Stimulated activated naive CD4-positive, alpha-beta T cell (primary cell): ENCODE measurements at places on chromosomes 6 and 20.

- no peak for DNase-seq
Measured at GRCh38 chr6:139693735-139694134, 319.3 kb upstream of the CITED2 start.

- no peak for DNase-seq
Measured at GRCh38 chr20:25858495-25859425, 162.1 kb upstream of the ZNF337 start.

GRCh38 chr20:58374906-58375758 lies 13.9 kb upstream of the VAPB start:
- no peak for DNase-seq

DNA sequence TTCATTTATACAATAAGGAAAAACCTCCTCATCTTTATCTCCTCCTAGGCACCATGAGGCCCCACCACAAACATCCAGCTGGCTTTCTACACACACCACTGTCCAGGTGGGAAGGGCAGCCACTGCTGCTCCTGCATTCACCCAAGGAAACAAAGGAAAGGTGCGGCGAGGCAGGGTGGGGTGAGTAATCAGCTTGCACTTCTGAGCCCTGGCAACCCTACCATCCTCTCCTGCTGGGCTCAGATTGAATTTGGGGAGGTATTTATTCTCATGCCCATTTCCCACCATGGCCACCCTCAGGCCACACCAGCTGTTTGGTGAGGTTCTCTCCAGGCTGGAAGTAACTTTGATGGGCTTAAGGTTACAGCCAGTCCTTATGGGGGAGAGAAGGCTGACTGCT lies 31.2 kb upstream of the SPDEF start:
- DNase-seq, result no peak

- DNase-seq, result no peak
Measured at GRCh38 chr6:79057746-79058145, 20.3 kb downstream of the PHIP start.

DNA sequence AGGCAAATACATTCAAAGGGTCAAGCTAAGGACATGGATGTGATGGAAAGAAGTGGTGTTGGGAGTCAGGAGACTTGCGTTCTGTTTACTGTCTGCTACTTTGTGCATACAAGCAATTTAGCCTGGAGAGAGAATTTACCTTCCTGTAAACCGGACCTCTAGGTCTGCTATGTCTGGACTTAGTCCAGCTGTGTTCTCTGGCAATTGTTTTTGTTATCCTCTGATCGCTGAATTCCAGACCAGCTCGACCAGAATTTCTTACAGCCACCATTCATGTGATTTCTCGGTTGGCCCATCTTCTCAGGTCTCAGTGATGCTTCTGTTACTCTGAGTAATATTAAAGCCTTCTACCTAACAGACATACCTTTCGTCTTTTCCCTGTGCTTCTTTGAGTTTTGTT lies 75.2 kb downstream of the LRRC1 start:
- no peak for DNase-seq

- DNase-seq, result no peak
Measured at GRCh38 chr6:125231574-125232343, 70.0 kb downstream of the HDDC2 start.

DNA sequence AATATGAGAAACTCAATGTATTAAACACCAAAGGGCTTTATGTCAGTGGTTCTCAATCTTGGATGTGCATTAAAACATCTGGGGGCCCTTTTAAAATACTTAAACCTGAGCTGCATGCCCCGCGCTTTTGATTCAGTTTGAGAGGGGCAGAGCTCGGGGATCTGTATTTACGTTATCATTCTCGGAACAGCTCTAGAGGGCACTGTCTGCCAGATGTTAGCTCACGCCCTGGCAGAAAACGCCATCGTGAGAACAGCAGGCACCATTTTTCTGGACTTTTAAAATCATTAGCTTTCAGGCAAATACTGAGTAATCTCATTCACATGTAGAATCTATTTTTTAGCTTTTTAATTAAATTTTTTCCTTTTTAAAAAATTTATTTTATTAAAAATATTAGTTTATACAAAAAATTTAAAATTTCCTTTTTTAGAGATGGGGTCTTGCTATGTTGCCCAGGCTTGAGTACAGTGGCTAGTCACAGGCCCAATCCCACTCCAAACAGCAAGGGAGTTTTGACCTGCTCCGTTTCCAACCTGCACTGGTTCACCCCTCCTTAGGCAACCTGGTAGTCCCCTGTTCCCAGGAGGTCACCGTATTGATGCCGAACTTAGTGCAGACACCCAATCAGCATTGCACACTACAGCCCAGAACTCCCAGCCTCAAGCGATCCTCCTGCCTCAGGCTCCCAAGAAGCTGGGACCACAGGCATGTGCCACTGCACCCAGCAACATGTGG lies 30.0 kb upstream of the ZNF133 start:
- DNase-seq, result no peak

GRCh38 chr6:90401933-90402830 lies 105.5 kb upstream of the BACH2 start:
- peak; percentile 8 for DNase-seq

- no peak for DNase-seq
Measured at GRCh38 chr6:11754625-11755271, 23.9 kb downstream of the ADTRP start.

- DNase-seq, result peak; percentile 5
Measured at GRCh38 chr20:62523473-62524203, 47.8 kb upstream of the GATA5 start.

GRCh38 chr6:94894300-94894699 lies 683.0 kb upstream of the MANEA start:
- no peak for DNase-seq
